AG09319 (cell line): ENCODE measurements at places on chromosomes 12 and 14.

DNA sequence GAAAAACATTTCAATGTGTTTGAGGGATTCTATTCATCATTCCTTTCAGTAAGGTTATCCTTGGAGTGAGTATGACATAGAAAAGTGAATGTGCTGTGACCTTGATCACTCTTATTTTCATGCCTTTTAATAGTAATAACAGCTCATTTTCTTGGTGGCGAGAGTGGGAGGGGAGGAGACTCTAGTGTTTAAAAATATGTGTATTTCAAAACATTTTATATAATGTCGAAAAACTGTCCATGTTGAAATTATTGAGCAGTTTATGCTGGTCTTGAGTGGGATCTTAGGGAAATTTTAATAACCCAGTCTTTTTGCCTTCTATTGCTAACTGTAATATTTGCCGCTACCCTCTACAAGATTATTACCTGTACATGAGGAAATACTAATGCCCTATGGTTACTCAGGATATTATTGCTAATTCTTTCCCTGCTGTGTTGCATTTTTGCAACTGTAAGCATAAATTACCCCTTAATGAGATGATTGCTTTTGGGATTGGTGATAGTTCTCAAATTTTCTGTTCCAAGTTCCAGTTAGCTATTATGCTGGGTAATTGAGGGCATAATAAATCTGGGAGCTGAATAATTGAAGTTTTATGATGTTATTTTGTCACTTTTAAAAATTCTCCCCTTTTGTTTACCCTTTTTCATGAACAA lies 21.9 kb downstream of the ATF7IP start:
- DNase-seq, result no peak

DNA sequence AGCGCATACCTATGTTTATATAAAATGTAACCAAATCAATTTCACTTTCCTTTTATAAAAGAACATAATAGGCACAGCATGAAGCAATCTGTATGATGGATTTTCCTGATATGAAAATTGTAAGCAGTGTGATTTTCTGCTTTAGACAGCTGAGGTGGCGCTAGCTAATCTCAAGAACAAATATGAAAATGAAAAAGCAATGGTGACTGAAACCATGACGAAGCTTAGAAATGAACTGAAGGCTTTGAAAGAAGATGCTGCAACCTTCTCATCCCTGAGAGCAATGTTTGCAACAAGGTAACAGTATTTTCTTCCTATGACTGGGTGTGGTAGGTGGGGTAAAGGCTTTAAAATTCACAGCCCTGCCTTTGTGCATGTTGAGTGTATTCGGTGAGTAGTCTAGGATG lies 65.0 kb upstream of the FGD4 start:
- no peak for DNase-seq

- no peak for DNase-seq
Observed at GRCh38 chr12:127720334-127720733, 546.6 kb upstream of the TMEM132C start.

DNA sequence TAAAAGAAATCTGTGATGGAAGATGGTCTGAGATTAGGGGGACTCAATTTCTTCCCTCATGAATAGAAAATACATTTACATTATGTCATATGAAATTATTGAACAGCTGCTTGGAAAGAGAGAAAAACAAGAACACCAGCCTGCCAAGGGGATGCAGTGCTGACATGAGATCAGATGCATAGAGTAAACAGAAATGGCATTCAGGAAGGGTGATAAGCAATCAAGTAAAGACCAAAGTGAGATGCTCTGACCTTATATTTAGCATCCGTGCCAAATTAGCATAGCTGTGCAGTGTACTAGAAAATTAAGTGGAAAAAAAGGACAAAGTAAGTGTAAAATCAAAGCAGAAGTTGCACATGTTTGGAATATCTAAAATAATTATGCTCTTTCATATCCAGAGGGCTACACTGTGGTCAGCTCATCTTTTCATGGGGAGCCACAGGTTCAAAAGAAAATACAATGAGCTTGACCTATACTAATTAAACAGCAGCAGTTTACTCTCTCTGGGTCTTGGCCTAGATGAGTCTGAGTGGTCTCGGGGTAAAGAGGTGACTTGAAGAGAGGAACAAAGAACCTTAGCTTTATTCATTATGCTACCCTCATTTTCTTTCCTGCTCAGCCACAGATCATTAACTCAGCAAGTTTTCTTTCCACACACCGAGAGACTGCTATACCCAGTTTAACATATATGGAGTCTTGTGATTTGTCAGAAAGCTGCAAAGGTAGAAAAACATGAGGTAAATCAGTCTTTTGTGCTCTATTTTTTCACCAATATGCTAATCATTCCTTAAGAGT lies 359.4 kb upstream of the FOXG1 start:
- no peak for DNase-seq

GRCh38 chr12:128833418-128833817 lies 9.7 kb upstream of the SLC15A4 start:
- DNase-seq, result no peak

DNA sequence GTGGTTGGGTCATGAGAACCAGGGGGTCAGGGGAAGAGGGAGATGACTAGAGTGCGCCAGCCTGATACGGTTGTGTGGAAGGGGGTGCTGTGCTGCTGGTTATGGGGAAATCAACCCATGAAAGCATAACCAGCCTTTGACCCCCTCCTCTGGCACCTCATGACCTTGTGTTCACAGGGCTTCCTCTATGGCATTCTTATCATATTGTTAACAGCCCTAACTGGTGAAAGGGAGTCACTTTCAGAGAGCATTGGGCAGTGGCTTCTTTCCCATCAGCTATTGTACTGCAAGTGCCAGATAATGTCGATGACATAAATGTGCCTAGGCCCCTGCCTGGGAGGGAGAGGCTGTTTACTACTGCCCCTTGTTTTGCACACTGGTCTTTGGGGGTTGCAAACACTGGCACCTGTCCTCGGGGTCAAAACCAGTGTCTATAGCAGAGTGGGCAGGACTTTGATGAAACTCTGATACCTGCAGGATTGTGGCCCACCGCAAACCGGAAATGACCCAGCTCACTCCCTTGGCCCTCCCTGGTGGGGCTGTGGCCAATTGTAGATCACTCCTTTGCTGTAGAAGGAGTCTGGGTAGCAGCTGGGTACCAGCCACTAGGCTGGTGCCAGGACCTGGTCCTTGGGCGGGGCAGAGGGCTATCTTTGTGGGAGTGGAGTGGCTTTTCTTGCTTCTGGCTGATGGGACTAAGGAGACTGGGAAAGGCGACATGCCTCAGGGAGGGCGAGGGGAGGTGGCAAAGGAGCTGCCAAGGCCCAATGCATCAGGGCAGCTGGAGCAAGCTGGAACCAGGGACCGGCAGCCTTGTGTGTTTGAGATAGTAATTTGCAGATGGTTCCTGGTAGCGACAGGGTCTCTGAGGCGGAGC lies 634 bp upstream of the TMEM63C start:
- no peak for DNase-seq

GRCh38 chr12:130066742-130067141 lies 95.5 kb upstream of the FZD10 start:
- DNase-seq, result no peak

DNA sequence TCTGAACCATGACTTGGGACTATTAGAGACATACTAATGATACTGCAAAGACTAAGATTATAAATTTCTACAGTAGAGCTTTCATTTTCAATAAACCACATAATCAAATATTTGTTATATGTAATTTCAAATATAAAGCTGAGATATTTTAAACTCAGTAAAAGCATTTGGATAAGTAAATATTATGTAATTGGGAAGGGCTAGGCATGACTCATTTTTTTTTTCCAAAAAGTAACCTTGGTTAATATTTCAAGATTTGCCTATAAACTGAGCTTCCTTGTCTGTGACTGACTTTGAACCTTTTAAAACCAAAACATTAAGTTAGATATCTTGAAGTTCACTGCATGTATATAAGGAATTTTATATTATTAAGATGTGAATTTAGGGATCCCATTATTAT lies 332.5 kb downstream of the CEP128 start:
- DNase-seq, result no peak

DNA sequence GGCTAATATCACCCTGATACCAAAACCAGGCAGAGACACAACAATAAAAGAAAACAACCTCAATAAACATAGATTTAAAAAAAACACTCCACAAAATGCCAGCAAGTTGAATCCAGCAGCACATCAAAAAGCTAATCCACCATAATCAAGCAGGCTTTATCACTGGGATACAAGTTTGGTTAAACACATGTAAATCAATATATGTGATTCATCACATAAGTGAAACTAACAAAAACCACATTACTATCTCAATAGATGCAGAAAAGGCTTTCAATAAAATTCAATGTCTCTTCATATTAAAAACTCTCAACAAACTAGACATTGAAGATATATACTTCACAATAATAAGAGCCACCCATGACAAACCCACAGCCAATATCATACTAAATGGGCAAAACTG lies 17.0 kb upstream of the TAS2R14 start:
- DNase-seq, result no peak

GRCh38 chr12:111440631-111441030 lies 34.9 kb downstream of the SH2B3 start:
- no peak for DNase-seq

DNA sequence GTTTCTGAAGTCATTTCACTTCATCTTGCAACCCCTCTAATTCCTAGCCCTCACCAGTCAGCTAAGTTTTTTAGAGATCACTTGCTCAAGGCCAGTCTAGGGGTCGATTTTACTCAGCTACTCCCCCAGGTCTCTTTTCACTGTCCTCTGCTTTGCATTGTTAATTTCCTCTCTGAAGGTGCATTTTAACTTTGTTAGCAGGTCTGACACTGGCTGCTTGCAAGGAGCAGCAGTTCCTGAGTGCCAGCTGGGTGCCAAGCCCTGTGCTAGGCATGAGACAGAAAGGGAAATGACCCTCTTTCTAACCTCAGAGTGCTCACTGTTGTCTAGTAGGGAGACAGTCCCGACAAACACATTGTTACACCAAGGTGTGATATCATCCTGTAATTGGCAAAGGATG lies 17.8 kb upstream of the DACT1 start:
- no peak for DNase-seq

GRCh38 chr12:108638141-108638827 lies 4.6 kb upstream of the SELPLG start:
- DNase-seq, result no peak

DNA sequence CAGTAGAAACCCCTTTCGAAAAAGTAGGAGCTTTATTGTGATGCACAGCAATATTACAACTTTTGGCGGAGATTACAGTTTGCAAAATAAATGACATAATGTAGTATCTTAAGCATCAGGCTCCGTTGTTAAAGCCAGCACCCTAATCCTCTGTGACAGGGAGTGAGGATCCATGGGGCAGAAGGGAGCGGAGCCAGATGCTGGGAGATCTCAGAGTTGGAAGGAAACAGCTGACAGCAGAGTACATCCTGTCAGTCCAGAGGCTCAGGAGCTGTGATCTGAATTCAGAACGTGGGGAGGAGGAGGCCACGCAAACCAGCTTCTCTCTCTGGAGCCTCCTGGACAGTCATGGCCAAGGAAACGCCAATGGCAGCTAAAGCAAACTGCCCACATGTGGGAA lies 55.7 kb downstream of the TMTC1 start:
- DNase-seq, result no peak

GRCh38 chr12:108004319-108004718 lies 124.8 kb upstream of the WSCD2 start:
- DNase-seq, result no peak

GRCh38 chr12:41946106-41946505 lies 198.6 kb downstream of the GXYLT1 start:
- no peak for DNase-seq

DNA sequence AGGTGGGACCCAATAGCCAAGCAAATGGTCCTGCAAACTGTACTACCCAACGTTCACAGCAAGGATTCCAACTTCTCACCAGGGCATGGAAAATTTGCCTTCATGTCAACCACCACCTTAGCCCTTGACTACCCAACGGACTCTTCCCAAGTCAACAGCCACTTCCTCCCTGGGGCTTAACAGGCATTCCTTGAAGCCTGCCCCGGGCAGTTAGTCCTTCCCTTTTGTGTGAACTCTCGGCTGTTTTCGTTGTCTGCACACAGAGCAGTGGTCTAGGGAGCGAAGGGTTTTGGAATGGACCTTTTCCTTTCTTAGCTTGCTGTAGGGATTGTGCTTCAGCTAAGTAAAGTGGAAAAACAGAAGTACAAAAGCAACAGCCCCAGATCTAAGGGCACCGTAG lies 35.2 kb upstream of the TCL1B start:
- no peak for DNase-seq

GRCh38 chr12:128316973-128317526 lies 50.1 kb downstream of the TMEM132C start:
- DNase-seq, result no peak

GRCh38 chr14:52266782-52267181 lies 716 bp upstream of the PTGDR start:
- DNase-seq, result no peak

DNA sequence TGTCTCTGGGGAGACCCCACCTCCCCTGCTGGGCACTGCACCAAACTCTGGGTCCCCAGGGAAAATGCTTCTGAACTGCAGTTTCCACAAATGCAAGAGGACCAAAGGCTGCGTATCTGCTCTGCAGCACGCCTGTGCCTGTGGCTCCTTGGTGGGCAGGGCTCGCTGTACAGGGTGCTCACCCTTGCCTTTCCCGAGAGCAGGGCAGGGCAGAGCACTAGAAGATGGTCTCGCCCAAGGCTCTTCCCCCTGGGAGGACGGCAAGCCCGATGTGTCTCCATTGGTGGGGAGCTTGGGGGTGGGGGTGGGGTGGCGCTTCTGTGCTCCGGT lies 175.3 kb upstream of the RTL1 start:
- no peak for DNase-seq

GRCh38 chr12:96520767-96521166 lies 31.4 kb downstream of the CFAP54 start:
- no peak for DNase-seq

DNA sequence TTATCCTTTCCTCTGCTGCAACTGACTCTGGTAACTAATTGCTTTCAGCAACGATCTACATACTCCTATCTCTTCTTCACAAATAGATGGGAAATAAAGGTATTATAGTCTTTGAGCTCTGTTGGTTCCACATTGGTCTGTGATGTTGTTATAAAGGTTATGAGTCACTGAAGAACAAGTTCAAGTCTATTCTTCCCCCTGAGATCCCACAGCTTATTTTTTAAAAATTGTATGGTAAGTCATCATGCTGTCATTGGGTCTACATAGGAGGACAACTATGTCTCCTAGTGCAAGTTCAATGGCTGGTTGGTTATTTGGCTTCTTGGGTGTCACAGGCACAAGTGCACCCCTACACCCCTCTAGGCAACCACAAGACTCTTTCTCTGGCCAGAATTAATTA lies 49.6 kb upstream of the PTCSC3 start:
- DNase-seq, result no peak

DNA sequence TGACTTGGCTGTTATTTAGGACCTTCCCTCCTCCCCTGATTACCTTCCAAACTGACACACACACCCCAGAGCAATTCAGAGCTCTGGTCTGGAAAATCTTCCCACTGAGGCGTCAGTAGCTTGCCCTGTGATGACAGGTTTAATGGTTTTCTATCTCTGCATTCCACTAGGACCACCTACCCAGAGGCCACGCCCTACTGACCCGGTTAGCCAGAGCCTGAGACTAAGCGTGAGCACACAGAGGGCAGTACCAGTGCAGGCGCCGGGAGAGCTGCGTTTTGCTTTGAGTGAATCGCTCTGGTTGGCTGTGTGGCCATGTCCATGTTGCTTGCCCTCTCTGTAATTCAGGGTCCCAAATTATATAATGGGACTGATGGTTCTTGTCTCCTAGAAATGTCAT lies 36.2 kb upstream of the ATP2A2 start:
- DNase-seq, result no peak
